ENCODE measurements at places on chromosomes 6 and 20. TPM values are rescaled to one million over a fixed set of nuclear protein-coding genes. Genes with fewer than 3 reads are reported as not detected.

The BMP6 gene
- 281 TPM for total RNA-seq

The EPB41L2 gene
- 66.4 TPM for total RNA-seq

The BACH2 gene
- total RNA-seq, result 0.39 TPM

The PHF3 gene
- total RNA-seq, result 53.1 TPM

The CCN2 gene
- total RNA-seq, result 861 TPM

The RNF5 gene
- total RNA-seq, result 31.5 TPM

The MAVS gene
- total RNA-seq, result 17.5 TPM

The PLEKHG1 gene
- 38.9 TPM for total RNA-seq

The SKIC2 gene
- 42.9 TPM for total RNA-seq

The ZSWIM3 gene
- total RNA-seq, result 8.2 TPM

The ENPP3 gene
- total RNA-seq, result under 0.01 TPM

The PLCG1 gene
- 94.7 TPM for total RNA-seq

The STX11 gene
- total RNA-seq, result 9.4 TPM

The SOBP gene
- total RNA-seq, result 2.6 TPM

The MYLK4 gene
- total RNA-seq, result 0.66 TPM

DNA sequence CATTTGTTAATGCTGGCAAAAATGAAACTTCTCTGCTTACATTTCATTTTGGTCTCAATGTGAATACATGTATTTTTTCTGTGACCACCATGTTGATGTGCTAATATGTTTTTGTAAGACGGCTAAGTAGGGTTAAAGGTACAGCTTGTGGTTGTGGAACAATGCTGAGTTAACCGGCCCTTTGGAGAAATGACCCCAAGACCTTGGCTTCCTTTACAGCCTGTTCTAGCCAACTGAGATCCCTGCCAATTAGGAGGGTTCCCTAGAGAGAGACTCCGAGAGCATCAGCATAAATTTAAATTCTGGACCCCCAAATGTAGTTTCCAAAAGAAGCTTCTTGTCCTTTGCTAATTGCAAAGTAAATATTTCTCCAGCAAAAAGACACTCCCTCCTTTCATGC lies 44.4 kb downstream of the RSPO3 start:
- no peak for DNase-seq

- no peak for DNase-seq
Observed at GRCh38 chr6:144736763-144737162, 451.6 kb downstream of the UTRN start.

DNA sequence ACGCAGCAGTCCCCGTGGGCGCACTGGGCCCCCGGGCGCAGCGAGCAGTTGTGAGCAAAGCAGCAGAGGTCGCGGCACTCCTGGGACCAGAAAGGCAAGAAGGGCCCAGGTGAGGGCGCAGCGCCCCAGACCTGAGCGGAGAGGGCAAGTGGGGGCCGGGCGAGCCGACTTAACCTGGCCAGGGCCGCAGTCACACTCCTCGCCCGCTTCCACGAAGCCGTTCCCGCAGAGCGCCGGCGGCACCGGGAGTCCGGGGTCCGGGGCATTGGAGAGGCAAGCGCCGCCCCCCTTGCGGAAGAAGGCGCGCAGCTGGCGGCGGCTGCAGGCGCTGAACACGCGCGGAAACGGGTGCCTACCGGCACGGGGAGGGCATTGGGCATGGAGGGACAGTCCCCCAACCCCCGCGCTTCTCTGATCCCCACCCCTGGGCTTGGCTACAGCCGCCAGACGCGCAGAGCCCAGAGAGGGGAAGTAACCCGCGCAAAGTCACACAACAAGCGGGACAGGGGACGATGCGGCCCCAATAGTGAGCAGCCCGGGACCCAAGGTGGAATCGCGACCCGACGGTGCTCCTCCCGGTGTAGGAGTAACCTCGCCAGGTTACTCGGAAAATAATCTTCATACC lies 9.2 kb downstream of the ADAM33 start:
- no peak for DNase-seq

GRCh38 chr6:54093326-54093948 lies 17.8 kb upstream of the MLIP start:
- DNase-seq, result no peak

- DNase-seq, result no peak
Observed at GRCh38 chr6:31784098-31784925, 7.2 kb upstream of the VWA7 start.

DNA sequence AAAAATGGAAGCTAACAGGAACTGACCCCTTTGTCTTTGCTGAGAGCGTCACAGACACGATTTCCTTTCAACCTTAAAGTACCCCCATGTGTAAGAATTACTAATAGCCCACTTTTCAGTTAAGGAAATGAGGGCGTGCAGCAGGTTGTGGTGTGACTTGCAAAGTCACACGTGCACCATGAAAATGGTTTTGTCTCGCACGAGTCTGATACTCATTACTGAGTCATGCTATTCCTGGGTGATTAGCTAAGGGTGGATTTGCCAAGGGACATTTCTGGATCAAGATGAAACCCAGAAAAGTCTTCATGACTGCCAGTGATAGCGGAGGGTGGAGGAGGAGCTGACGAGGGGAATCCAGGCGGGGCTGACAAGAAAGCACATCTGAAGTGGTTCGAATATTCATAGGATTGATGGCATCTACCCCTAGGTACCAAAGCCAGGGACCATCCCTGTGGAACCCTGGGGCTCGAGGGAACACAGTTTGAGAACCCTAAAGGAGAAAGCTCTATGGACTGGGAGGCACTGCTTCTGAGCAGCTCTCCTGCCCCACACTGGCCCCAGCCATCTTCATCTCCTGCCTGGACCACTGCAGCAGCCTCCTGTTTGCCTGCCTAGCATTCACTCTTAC lies 12.1 kb upstream of the NFATC2 start:
- DNase-seq, result no peak

- DNase-seq, result no peak
Observed at GRCh38 chr20:9166153-9166780, 97.4 kb downstream of the PLCB4 start.

GRCh38 chr6:5541751-5542432 lies 280.6 kb downstream of the FARS2 start:
- DNase-seq, result no peak

GRCh38 chr20:56463428-56463827 lies 5.0 kb upstream of the RTF2 start:
- no peak for DNase-seq

GRCh38 chr6:148779142-148779562 lies 32.3 kb downstream of the UST start:
- DNase-seq, result no peak

DNA sequence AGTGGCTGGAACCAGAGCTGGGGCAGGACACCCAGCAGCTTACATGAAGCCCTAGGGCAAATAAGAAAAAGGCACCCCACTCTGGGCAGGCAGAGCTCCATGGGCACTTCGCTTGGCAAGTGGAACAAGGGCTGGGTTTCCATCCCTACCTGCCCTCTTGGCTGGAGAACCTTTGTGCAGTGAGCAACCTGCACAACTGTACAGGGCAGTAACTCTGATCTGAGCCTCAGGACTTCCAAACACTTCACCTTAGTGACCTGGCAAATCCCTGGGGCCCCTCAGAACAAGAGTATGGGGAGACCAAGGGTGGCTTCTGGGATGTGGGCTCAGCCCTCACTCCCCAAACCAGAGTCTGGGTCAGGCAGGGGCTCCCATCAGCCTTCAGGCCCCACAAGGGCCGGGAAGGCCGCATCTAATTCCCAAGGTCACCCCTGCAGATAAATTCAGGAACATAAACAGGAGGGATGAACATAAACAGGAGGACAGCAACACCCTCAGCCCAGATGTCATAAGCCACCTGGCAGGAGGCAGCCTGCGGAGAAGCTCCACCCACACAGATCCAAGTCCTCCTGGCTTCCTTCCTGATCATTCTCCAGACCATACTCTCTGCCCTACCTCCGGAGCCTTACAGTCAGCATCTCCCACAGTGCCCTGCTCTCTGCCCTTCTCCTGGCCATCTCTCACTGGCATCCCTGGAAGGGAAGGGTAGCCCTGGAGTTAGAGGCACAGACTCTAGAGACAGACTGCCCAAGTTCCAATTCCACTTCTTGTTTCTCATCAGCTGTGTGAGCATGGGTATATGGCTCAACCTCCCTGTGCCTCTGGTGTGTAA lies 37.5 kb downstream of the HNF4A start:
- no peak for DNase-seq

DNA sequence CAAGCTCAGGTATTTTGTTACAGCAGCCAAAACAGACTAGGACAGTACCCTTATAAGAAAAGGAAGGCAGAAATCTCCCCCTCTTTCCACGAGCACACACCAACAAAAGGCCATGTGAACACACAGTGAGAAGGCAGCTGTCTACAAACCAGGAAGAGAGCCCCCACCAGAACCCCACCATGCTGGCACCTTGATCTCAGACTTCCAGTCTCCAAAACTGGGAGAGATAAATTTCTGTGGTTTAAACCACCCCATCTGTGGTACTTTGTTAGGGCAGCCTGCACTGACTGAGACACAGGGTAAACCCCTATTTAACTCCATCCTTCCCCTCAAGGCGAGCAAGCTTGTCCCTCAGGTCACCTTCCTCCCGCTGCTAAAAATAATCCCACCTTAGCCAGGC lies 475.8 kb upstream of the JARID2 start:
- no peak for DNase-seq

- peak; percentile 95 for DNase-seq
Observed at GRCh38 chr6:166598441-166599138, 12.1 kb upstream of the RAMACL start.

- no peak for DNase-seq
Observed at GRCh38 chr20:39516964-39517363, 554.8 kb downstream of the DHX35 start.

GRCh38 chr20:12061466-12061865 lies 143.8 kb downstream of the BTBD3 start:
- no peak for DNase-seq

- DNase-seq, result no peak
Observed at GRCh38 chr6:2162079-2162445, 83.3 kb downstream of the GMDS start.

- no peak for DNase-seq
Observed at GRCh38 chr6:45710304-45710821, 305.3 kb downstream of the CLIC5 start.

DNA sequence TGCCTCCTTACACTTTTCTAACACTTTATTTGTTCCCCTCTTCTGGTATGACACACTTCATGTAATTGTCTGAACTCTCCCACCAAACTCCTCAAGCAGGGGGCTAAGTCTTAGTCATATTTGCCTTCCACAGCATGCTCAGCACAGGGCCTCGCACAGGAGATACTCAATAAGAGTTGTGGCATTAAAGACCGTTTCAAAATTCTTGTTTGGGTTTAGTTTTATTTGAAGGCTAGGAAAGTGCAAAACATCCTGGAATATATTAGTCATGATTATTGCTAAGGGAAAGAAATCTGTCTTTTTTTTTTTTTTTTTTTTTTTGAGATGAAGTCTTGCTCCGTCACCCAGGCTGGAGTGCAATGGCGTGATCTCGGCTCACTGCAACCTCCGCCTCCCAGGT lies 137.6 kb upstream of the ECI2 start:
- DNase-seq, result no peak

GRCh38 chr20:19056909-19057308 lies 155.5 kb upstream of the SLC24A3 start:
- no peak for DNase-seq

DNA sequence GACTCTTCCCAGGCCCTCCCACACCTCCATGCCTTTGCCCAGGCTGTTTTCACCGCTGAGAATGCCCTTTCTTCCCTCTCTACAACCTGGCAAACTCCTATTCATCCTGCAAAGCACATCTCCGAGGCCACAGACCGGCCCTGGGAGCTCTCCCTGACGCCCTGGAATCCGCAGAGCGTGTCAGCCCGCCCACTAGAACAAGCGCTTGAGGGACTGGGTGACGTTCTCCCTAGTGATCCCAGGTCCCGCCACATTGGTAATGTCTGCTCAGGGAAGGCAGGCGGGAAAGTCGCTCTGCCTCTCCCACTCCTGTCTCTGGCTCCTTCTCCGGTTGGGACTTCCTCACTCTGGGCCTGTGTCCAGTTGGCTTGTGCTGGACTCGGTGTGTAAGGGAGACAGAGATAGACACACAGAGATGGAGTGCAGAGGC lies 61.6 kb downstream of the SRC start:
- DNase-seq, result no peak

DNA sequence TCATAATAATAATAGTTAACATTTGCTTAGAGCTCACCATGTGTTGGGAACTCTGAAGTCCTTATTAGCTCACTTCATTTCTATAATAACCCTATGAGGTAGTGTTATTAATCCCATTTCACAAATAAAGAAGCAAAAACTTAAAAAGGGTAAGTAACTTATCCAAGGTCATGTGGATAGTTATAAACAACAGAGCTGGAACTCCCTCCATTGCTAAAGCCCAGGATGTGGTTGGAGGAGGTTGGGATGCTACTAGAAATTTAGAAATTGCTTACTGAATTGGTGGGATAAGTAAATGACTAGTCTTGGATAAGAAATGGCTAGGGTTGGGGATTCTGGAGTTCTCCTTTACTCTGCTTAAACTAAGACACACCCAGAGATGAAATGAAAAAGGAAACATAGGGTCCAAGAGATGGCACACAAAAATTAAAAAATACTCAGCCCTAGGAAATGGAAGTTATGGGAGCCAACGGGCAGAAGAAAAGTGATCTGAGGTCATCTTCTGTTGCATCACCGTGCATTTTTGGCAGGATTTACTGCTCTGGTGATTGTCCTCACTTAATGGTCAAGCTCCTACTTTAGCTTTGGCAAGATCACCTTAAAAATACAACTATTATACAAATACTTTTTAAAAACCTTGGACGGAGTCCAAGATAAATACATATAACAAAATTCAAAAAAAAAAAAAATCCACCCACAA lies 7.7 kb upstream of the CLIC5 start:
- DNase-seq, result no peak

DNA sequence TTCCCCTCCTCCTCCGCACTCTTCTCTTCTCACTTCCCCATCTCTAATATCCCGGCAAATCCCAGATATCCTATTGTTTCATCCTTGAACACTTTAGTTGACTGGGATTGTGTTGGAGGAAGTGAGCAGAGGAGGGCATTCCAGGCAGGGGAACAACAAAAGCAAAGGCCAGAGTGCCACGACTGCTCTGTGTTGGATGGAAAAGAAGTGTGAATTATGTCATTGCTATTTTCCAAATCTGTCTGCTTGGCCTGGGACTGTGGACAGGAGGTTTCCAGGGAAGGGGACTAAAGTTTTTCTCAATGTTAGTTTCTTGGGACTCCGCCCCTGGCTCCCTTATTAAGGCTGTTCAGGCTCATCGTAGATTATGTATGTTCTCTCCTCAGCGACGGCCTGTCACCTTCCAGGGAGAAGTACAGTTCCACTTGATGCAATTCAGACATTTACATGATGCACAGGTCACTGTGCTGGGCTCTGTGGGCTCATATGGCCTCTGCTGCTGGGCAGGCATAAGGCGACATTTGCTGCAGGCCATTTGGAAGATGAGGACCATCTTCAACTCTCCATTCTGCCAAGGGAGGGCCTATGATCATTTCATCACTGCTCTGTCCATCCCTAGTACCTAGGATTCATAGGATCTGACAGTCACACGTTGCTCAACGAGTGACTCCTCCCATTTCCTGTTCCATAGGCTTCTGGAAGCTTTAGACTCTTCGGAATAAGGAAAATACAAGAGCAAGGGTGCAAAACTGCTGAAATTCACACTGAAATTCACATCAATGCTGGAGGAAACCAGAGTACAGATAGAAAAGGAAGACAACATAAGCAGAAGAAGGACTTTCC lies 99.1 kb upstream of the KCNK16 start:
- DNase-seq, result no peak

GRCh38 chr6:155177363-155177961 lies 86.4 kb upstream of the CLDN20 start:
- DNase-seq, result no peak

GRCh38 chr6:63245909-63246308 lies 34.6 kb downstream of the FKBP1C start:
- DNase-seq, result no peak

- DNase-seq, result no peak
Observed at GRCh38 chr6:110655821-110656220, 159.4 kb downstream of the CDK19 start.

All from pulmonary artery endothelial cell (primary cell).